AG04450 (cell line): ENCODE measurements at places on chromosomes 7 and 10. TPM values are rescaled to one million over a fixed set of nuclear protein-coding genes. Genes with fewer than 3 reads are reported as not detected.

The LRRC4 gene
- polyA plus RNA-seq = 0.35 and 0.72 TPM in 2 replicates

The UCN3 gene
- not detected in 2 replicates for polyA plus RNA-seq

The PURB gene
- 7.6 TPM in 2 replicates for polyA plus RNA-seq

- DNase-seq = no peak
These were observed 95.5 kb downstream of the MBL2 start for GRCh38 chr10:52677086-52677485.

- DNase-seq = no peak
These were observed 147.7 kb upstream of the BMPER start for GRCh38 chr7:33757563-33758165.

GRCh38 chr7:100021297-100021696 is 5.9 kb downstream of the ZKSCAN1 start:
- no peak for DNase-seq

DNA sequence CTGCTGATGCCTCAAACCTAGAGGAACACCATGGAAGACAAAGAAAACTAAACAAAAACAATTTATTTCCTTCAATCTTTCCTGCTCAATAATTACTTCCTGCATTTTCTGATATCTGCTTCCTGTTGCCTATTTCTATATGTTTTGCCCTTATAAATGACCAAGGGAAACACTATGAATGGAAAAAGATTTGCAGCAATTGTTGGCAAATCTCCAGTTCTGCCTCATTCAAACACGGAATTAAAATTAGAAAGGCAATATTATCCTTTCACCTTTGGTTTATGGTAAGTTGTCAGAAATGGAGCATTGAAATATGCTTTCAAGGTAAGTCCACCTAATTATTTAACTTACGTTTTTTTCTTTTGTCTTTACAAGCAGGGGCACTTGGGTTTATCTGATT is 552.2 kb upstream of the ANKRD30A start:
- DNase-seq = no peak

- no peak for DNase-seq
These were observed 204.7 kb downstream of the FGFR2 start for GRCh38 chr10:121393522-121393921.

DNA sequence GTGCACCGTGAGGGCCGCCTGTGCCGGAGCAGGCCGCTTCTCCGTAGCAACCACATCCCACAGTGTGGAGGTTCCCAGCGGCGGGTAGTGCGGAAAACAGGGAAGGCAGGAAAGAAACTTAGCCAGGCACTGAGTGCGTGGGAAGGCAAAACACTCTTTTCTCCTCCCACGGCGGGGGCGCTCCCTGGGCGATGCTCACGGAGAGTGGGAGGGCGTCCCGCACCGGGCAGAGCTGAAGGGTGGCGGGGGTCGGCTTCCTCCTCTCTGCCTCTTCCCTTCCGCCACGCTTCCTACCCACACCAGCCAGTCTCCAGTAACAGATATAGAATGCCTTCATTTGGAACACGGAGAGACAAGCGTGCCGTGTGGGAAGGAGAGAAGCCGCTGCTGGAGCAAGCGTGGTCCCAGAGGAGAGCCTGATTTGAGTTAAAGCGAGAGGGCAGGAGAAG is 252.5 kb downstream of the PAXIP1 start:
- no peak for DNase-seq
